Heart right ventricle (tissue), 16 donors: ENCODE measurements at places on chromosomes 3 and 15. TPM values are rescaled to one million over a fixed set of nuclear protein-coding genes. Genes with fewer than 3 reads are reported as not detected.

CAPN7 gene
- 26.3 TPM for total RNA-seq

GOLGA8T gene
- 0.57 TPM for total RNA-seq

GATM gene
- total RNA-seq, result 61.5 TPM

DNA sequence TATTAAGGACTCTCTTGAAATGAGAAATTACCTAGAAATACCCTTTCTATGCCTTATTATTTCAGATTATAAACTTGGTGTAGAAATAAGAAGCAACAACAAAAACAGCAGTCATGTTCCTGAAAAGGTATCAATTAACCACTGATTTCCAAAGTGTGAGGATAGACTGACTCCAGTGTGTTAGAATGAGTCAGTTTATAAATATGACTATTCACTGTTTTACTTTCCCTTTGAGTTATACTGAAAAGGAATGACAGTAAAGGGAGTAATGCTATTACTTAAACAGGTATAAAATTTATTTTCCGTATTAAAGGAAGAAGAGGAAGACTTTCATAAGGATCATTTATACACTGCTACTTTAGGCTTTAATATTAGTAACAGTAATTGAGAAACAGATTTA is 12.9 kb downstream of the GMNC start:
- DNase-seq, result no peak
